Activated CD8-positive, alpha-beta T cell treated with anti-CD3 and anti-CD28 coated beads, Interleukin-2, amount 10 ng/mL, durations not matched to agents 7 days and 5 days (primary cell): ENCODE measurements at places on chromosomes 2 and 18.

DNA sequence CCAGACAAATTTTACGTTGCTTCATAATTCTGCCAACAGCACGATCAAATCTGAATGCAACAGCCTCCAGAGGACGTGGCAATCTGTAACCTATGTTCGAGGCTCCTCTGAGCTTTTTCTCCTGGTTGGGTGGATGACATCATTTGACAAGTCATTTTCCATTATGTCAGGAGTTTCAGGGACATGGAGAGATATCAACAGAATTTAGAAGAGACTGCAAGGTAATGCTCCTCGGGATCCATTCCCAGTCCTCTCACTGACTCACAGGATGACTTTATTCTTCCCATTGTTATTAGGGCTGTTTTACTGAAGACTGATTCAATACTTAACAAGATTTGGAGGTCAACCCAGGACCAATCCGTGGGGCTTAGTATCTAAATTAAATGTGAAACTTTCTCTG lies 72.5 kb upstream of the RNF152 start:
- H3K27me3 ChIP-seq = peaks cover 8% of the 10 kb centered on the region
- H3K4me1 ChIP-seq = no peaks in the 10 kb centered on the region
- H3K27ac ChIP-seq = no peak overlapping the region

GRCh38 chr2:117603567-117603966 lies 210.9 kb upstream of the DDX18 start:
- no peaks in the 10 kb centered on the region for H3K36me3 ChIP-seq
- H3K27ac ChIP-seq = no peak overlapping the region
- H3K4me3 ChIP-seq = no peak overlapping the region
- no peak for DNase-seq

GRCh38 chr2:237459741-237460174 lies 27.3 kb upstream of the MLPH start:
- no peak for DNase-seq
- no peaks in the 10 kb centered on the region for H3K36me3 ChIP-seq
- peaks cover 2% of the 10 kb centered on the region for H3K27me3 ChIP-seq
- no peak overlapping the region for H3K27ac ChIP-seq

DNA sequence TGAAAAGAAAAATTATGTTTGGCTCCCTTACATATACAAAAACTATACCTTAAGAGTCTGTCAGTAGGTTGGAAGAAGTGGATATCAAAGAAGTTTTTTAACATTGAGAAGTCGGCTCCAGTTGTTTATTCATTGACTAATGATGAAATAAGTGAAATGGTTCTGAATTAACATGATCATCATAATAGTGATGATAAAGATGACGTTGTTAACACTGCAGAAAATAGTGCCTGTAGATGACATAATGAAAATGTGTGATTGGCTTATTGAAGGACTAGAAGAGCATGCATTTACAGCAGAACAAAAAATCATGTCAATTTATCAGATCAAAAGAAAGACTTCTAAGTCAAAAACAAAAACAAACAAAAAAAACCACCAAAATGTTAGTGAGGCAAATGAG lies 1125.4 kb upstream of the NXPH2 start:
- no peaks in the 10 kb centered on the region for H3K27me3 ChIP-seq
- no peak for DNase-seq
- H3K36me3 ChIP-seq = no peaks in the 10 kb centered on the region
- H3K27ac ChIP-seq = no peak overlapping the region
- no peak overlapping the region for H3K4me3 ChIP-seq

GRCh38 chr2:180291552-180292421 lies 284.7 kb upstream of the CWC22 start:
- no peak for DNase-seq
- H3K27me3 ChIP-seq = no peaks in the 10 kb centered on the region
- H3K27ac ChIP-seq = no peak overlapping the region
- H3K4me1 ChIP-seq = no peaks in the 10 kb centered on the region
- no peak overlapping the region for H3K4me3 ChIP-seq

- peaks cover 2% of the 10 kb centered on the region for H3K4me1 ChIP-seq
- H3K36me3 ChIP-seq = no peaks in the 10 kb centered on the region
- H3K27me3 ChIP-seq = peaks cover 2% of the 10 kb centered on the region
- no peak overlapping the region for H3K27ac ChIP-seq
- no peak for DNase-seq
Observed at GRCh38 chr2:205370726-205371125, 311.6 kb upstream of the NRP2 start.

- H3K4me3 ChIP-seq = no peak overlapping the region
- no peaks in the 10 kb centered on the region for H3K27me3 ChIP-seq
- no peaks in the 10 kb centered on the region for H3K4me1 ChIP-seq
- H3K27ac ChIP-seq = no peak overlapping the region
- no peaks in the 10 kb centered on the region for H3K36me3 ChIP-seq
- DNase-seq = no peak
Observed at GRCh38 chr18:24809173-24809950, 348.9 kb downstream of the HRH4 start.

- H3K27ac ChIP-seq = no peak overlapping the region
- H3K4me3 ChIP-seq = no peak overlapping the region
- no peak for DNase-seq
- peaks cover 4% of the 10 kb centered on the region for H3K4me1 ChIP-seq
Observed at GRCh38 chr2:174148833-174149232, 99.5 kb downstream of the OLA1 start.

DNA sequence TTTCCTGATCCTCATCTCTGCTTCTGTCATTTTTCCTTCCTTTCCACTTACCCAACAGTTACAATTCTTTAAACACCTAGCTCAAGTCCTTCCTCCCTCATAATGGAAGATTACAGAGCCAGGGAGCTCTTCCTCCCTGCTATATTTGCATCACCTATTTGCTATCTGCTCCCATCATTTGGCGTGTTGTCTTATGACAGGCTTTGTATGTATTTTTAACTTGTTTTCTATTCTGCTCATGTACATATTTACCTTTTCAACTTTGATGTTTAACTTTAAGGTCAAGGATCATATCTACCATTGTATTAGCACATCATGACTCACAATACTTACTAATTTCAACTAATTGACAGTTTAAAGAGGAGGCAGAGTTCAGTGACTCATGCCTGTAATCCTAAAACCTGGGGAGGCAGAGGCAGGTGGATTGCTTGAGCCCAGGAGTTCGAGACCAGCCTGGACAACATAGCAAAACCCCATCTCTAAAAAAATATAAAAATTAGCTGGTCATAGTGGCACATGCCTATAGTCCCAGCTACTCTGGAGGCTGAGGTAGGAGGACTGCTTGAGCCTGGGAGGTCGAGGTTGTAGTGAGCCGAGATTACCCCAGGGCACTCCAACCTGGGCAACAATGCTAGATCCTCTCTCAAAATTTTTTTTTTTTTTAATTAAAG lies 308.0 kb upstream of the STON1 start:
- no peaks in the 10 kb centered on the region for H3K27me3 ChIP-seq
- H3K27ac ChIP-seq = no peak overlapping the region
- no peaks in the 10 kb centered on the region for H3K4me1 ChIP-seq
- DNase-seq = no peak
- H3K4me3 ChIP-seq = no peak overlapping the region

GRCh38 chr2:101732199-101732598 lies 34.7 kb downstream of the MAP4K4 start:
- H3K4me3 ChIP-seq = no peak overlapping the region
- H3K27me3 ChIP-seq = no peaks in the 10 kb centered on the region
- peaks cover 75% of the 10 kb centered on the region for H3K4me1 ChIP-seq
- DNase-seq = no peak
- peaks cover 7% of the 10 kb centered on the region for H3K36me3 ChIP-seq
- no peak overlapping the region for H3K27ac ChIP-seq
